ENCODE measurements at places on chromosomes 7 and 10.

- no peak for DNase-seq
These were observed 41.3 kb upstream of the ADRA2A start for GRCh38 chr10:111035542-111035941.

DNA sequence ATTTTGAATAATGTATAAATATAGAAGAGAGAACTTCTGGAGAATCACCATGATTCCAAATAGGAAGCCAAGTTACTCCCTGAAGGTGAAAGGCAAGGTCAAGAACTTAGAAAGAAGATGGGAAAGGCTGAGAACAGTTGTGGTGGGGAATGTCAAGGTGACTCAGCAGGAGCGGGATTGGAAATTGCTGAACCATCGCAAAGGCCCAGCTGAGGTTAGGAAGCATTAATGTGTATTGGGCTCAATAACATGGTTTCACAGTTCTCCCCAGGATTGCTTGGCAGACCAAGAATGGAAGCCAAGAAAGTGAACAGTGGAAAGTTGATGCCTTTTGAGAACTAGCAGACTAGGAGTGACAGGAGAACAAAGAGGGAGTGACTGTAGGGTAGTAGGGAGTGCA is 133.3 kb downstream of the VTI1A start:
- DNase-seq: no peak

DNA sequence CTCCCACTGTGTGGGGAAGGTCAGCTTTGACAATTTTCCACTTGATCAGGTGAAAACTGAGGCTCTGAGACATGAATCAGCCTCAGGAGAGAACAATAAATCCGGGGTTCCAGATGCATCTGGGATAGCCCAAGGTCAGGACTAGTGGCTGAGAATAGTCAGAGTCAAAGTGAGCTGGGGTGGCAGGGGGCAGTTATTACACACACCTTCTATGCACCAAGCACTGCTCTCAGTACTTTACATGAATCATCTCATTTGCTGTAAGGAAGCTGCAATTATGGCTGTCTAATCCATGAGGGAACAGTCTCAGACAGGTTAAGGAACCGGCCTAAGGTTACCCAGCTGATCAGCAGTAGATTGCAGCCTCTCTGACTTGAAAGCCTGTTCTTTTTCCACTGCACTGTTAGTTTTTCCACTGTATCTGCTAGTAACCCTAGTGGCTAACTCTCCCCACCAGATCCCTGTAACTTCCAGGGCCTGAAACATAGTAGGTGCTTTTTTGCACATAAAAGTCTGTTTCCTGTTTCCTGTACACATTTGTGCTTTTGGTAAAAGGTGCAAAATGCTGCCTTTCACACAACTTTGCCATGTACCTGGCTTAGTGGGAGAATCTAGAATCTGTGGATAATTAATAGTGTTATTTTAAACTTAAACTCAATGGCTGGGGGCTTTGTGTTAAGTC is 125.9 kb downstream of the EMX2 start:
- peak; percentile 6 for DNase-seq

- no peak for DNase-seq
These were observed 5.8 kb downstream of the ITPRIP start for GRCh38 chr10:104332243-104333031.

DNA sequence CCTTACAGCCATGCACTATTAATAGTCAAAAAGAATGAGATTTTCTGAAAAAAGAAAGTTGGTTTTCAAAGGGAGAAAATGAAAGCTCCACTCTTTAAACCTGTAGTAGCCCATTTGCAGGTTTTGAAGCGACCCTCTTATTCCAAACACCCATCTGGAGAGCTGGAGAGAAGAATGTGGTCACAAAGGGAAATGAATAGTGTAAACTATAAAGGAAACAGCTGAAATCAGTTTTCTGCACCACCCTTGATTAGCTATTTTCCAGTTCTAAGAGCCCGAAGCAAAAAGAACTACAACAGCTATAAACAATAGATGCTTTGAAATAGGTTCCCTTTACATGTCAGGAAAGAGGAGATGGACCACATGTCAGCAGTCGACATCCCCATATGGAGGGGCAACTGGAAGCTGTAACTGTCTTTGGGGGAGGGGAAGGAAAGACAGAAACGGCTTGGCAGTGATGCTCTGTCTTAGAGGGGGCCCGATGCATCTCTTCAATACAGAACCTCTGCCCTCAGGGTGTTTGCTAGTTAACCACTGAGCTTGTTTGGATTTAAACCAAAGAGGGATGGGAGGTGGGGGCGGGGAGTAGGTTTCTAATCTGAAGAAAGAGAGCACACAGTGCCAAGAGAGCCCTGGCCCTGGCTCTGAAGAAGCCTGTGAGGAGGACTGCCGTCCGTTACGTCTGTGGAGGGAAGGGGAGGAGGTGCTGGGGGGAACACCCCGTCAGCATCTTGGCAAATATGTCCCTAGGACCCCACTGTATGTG is 55.3 kb downstream of the CPVL start:
- DNase-seq: no peak

- no peak for DNase-seq
These were observed 61.2 kb upstream of the INPP5A start for GRCh38 chr10:132476146-132477065.

- DNase-seq: no peak
These were observed 179.5 kb upstream of the AKR1E2 start for GRCh38 chr10:4646547-4646946.

GRCh38 chr7:27765841-27766240 is 25.9 kb downstream of the TAX1BP1 start:
- DNase-seq: no peak

DNA sequence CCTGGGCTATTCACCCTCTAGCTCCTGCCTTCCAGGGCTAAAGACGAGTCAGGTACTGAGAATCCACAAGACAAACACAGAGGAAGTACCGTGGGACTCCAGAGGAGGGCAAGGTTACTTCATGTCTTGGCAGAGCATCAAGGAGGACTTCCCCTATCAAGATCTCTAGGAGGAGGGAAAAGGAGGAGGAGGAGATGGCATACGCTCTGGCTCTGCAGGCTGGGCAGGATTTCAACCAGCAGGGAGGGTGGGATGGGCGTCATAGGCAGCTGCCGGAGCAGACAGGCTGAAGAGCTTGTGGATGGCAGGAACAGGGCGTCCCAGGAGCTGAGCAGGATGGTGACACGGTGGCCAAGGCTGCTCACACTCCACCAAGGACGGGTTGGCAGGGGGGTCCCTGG is 21.3 kb downstream of the MDH2 start:
- peak; percentile 96 for DNase-seq

- no peak for DNase-seq
These were observed 32.0 kb upstream of the ARMS2 start for GRCh38 chr10:122422266-122422989.

GRCh38 chr7:102039706-102040105 is 222.3 kb downstream of the CUX1 start:
- no peak for DNase-seq

GRCh38 chr7:129295015-129295423 is 70.2 kb downstream of the AHCYL2 start:
- peak; percentile 66 for DNase-seq

GRCh38 chr7:45256309-45256708 is 98.7 kb downstream of the RAMP3 start:
- DNase-seq: no peak

DNA sequence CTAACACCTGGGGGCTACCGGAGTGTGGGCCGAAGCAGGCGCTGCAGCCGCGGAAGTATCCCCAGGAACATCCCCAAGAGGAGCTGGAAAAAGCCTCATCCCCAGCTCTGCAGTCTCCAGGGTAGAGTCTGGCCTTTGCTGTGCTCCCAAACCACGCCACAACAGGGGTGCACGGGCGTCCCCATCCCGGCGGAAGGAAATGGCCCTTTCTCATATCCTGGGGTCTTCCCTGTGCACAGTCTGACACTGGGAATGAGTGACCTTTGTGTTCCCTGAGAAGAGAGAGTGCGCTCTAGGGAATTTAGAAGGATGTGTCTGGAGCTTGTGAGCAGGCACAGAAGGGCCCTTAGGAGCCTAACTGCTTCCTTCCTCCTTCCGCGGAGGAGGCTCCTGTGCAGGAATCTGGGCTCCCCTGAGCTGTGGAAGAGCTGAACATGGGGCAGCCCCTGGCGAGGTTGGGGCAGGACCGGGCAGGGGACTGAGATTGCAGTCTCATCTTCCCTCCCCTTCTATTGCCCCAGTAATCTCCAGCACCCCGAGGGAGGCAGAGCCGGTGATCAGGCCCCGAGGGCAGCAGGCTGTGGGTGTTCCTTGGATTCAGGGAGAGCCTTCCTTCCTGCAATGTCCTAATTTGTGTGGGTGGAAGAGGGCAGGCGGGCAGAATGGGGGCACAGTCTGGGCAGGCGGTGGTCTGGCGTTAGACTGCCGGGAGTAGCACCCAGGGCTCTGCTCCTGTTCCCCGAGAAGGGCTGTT is 1.3 kb downstream of the REPIN1 start:
- DNase-seq: no peak

- no peak for DNase-seq
These were observed 46.8 kb downstream of the IPMK start for GRCh38 chr10:58220769-58221451.

GRCh38 chr7:23249486-23249885 is 2.9 kb downstream of the GPNMB start:
- DNase-seq: no peak

DNA sequence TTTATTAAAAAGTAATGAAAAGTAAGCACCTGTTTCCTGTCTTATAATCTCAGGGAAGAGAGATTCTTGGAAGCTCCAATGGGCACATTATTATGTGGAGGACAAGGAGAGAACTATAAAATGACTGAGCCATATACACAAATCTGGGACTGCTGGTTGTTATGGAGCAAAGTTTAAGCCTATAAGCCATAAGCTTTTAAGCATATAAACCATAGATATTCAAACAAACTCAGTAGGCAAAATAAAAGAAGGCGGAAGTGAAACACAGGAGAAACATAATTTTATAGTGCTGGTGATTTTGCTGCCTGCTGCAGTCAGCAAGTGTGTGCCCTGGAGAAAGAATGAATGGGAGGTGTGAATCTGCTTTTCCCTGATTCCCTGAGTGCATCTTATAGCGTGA is 274.4 kb downstream of the KIF20B start:
- no peak for DNase-seq

GRCh38 chr7:103143868-103144267 is 5.0 kb downstream of the NAPEPLD start:
- no peak for DNase-seq

All from bronchial epithelial cell (primary cell).